ENCODE measurements at places on chromosomes 4 and X.

DNA sequence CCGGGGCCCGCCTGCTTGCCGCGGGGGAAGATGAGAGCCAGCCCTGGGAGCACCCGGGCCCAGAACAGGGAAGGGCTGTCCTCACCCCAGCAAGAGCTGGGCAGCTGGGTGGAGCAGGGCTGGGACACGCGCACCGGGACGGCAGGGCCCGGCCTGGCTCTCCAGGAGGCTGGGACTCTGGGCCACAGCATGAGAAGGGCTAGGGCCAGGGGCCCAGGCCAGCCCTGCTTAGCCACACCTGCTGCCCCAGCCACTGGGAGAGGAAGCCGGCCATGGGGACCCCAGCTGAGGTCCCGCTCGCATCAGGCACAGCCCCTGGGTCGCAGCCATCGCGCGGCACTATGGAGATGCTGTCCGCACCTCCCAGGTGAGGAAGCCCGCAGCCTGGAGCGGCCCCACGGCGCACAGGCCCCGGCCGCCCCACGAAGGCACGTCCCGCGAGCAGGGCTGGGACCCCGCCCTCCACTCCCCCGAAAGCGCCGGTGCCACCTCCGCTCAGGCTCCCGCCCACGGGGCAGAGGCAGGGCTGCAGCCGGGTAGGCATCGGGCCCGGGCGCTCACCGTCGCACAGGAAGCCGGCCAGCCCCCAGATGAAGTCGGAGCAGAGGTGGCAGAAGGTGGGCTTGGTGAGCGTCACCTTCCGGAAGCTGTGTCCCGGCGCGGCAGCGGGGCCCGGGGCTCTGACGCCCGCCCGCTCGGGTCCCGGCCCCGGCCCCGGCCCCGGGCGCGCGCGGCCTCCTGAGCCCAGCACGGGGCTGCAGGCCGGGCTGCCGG, 531 bp downstream of the DGKQ start:
- DNase-seq: peak; percentile 64

GRCh38 chrX:1242891-1243402, 25.7 kb upstream of the CSF2RA start:
- peak; percentile 11 for DNase-seq

GRCh38 chr4:102311407-102311806, 33.9 kb downstream of the SLC39A8 start:
- no peak for DNase-seq

DNA sequence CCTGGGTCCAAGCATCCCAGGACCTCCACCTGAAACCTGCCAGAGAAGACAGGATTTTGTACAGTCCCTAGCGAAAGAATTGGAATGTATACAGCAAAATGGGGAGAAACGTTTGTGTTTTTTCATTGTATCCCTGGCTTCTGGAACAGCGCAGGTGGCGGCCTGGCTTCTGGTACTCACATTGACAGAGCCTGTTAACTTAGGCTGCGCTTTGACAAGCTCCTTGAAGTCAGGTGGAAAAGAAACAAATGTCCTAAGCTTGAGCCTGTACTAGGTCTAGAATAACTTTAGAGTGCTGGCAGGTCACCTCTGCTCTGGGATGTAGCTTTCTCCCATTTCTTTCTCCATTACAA, 343.7 kb upstream of the KLF3 start:
- DNase-seq: no peak

DNA sequence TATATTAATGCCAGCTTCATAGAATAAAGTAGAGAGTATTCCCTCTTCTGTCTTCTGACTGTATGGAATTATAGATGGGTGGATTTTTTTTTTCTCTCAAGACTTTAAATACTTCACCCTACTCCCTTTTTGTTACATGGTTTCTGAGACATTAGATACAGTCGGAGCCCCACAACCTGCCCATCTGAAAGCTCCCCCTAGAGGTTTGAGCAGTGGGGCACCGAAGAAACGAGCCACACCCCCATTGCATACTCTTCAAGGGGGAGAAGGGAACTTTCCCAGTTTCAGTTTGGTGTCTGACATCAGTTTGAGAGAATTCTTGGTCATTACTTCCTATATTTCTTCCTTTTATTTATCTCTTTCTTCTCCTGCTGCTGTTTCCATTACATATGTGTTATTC, 437.6 kb upstream of the AGA start:
- no peak for DNase-seq

- no peak for DNase-seq
Measured at GRCh38 chr4:115292320-115293092, 179.1 kb upstream of the NDST4 start.

- no peak for DNase-seq
Measured at GRCh38 chrX:54172455-54172854, 10.6 kb downstream of the FAM120C start.

GRCh38 chr4:67483868-67484602, 61.3 kb downstream of the CENPC start:
- DNase-seq: no peak

DNA sequence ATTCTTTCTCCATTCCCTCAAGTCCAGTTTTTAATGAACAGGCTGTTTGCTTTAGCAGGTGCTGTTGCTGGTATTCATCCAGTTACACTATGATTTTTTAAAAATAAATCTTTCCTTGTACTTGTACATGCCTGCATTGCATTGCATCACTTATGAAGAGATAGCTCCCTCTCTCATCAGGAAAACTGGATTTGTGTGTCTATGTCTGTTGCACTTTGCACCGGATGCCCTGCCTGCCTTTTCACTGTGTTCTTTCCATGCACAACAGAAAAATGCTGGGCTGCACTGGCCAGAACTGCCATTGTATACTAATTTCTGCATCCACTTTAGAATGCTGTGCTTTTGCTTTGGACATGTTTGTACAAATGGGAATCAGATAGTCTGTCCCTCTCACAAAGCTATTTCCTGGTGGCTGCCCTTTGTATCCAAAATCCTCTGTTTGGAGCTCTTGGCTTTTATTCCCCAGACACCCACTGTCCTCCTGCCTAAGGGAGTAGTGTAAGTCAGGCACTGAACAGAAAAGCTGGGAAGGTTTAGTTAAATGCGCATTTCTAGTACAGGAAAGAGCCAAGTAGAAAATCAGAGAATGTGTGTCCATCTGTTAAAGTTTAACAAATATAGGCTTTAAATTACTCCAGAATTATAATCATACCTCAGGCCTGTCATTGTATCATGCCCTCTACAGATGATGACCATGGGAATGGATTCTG, 119.1 kb downstream of the MBNL3 start:
- DNase-seq: no peak

GRCh38 chr4:19544446-19545125, 707.1 kb upstream of the SLIT2 start:
- DNase-seq: no peak

DNA sequence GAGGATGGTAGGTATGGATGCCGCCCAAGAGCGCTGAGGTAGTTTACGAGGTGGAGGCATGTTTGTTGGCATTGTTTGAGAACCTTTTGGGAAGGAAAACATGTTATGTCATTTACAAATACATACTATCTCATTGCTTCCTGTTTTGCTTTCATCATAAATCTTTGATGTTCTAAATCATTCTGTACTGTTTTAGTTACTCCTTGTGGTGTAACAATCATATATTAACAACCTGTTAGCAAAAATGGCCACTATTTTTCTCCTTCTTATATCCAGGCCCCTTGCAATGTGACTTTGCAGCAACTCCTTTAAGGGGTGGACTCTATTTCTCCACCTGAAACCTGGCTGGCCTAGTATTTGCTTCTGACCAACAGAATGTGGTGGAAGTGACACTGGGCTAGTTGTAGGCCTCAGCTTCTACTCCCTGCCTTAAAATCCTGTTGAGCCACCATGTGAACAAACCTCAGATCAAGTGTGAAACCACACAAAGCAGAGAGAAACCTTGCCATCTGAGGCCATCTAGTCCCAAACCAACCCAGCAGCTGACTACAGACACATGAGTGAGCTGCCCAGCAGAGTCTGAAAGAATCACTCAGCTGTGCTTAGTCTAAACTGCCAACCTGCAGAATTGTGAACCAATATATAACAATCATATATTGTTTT, 15.8 kb upstream of the CXorf38 start:
- DNase-seq: no peak

DNA sequence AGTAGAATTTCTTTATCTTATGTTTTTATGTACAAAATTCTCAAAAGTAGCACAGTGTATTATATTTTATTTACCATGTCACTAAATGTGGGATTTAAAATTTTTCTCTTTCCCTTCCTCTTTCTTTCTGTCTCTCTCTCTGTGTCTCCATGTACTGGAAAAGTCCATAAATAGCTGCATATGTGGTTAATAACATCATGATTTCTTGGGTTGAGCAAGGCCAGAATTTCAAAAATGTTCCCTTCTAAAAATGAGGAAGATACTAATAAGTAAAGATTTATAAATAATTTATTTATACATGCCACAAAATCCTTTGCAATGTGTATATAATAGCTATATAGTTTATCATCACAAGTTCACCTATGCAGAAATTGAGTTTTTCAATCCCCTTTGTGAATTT, 29.1 kb upstream of the DKK2 start:
- no peak for DNase-seq

GRCh38 chr4:179331362-179331761, 1889.1 kb upstream of the AGA start:
- DNase-seq: no peak

DNA sequence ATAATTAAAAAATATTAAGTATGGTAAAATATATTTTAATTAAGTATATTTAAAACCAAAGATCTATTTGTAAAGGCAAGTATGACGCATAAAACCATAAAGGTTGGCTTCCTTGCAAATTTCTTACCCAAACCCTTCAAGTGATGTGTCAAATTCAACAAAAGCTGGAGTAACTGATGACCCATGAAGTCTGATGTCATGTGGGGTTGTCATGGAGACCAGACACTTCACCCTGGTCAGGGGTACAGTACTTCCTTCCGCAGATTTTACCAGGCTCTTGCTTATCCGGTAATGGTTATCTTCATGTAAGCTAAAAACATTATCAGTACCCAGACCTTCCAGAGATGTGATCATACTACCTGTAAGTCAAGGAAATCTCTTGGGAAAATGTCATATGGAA, 170.1 kb downstream of the WDFY3 start:
- DNase-seq: no peak

- no peak for DNase-seq
Measured at GRCh38 chr4:47642985-47643760, 158.1 kb downstream of the ATP10D start.

DNA sequence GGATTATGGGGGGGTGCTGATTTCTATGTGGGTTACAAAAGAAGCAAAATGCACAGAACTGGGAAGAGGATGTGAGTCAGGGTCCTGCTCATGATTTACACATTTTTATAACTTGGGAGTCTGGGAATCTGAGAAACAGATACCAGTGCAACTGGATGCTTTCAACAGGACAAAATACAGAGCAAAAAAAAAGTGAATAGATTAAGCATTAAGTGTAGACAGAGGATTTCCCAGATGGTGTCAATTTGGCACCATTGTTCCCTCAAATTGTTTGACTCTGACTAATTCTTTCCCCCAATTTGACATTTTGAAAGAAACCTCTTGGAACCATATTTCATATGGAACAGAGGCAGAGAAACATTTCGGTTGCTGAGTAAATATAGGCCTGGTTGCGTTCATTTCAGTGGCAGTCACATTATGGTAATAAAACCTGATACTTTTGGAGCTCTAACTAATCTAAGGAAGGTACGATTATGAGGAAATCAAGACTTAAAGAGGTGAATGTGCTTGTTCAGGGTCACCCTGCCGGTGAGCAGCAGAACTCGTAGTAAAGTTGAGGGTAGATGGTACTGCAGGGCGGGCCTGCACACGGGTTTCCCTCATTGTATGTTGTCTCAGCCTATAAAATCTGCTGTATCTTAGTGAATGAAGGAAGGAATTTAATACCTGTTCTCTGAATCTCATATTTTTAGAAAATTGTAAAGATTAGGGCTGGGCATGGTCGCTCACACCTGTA, 18.7 kb upstream of the CDKL5 start:
- no peak for DNase-seq

GRCh38 chrX:75546724-75547511, 24.1 kb upstream of the ZDHHC15 start:
- no peak for DNase-seq

DNA sequence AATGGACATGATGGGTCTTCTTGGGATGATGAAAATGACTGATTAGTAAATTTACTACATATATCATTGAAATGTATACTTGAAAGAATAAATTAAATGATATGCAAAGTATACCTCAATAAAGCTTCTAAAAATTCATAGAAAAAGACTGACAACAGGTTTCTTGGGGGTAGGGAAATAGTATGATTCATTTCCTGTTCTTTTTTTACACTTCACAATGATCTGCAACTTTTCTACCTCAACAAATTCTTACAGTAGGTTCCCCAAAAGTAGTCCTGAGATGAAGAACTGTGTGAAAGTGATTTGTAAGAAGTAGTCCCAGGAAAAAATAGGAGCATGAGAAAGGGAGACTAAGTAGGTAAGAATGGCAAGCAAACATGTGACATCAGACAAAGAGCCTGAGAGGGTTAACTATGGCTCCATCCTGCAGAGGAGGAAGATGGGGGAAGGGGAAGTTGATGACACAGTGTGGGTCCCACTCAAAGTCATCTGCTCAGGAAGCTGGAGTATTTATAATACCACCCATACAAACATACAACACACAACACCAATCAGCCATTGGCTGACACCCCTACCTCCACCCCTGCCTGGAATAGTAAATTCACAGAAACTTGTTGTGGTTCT, 73.9 kb downstream of the ARHGAP6 start:
- DNase-seq: no peak
